ENCODE measurements at places on chromosomes 6 and 20. TPM values are rescaled to one million over a fixed set of nuclear protein-coding genes. Genes with fewer than 3 reads are reported as not detected.

DNA sequence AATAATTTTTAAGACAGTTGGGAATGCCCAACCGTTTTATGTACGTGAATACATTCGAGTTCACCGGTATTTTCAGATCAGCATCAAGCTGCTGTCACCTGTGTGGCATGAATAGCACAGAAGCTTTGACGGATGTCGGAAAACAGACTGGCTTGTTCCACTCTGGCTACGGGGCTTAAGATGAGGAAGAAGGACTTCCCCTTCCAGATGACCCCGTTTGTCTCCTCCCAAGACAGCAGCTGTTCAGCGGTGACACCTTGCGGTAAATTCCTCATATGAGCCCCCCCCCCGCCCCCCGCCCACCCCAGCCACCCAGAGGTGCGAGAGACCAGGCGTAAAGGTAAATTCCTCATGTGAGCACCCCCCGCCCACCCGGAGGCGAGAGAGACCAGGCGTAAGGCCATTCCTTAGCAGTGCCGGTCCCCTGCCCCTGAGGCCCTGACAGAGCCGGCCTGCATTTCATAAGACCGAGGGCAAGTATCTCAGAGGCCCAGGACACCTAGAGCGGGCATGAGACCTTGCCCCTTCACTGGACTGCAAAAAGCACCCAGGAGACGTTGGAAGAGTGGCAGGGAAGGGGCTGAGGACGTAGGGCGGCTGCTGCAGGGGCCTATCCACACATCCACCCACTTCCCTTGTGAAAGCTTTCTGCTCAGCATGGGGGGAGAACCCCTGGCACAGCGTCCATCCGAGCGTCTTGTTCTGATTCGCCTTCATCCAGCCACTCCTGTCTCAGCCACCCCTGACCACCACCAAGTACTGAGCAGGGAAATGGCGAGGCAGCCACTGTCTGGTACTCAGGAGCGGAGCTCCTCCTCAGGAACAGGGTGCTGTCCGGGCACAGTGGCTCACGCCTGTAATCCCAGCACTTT, 7.3 kb upstream of the PCMTD2 start:
- DNase-seq: no peak

GRCh38 chr6:144331491-144331969, 46.4 kb downstream of the UTRN start:
- no peak for DNase-seq

DNA sequence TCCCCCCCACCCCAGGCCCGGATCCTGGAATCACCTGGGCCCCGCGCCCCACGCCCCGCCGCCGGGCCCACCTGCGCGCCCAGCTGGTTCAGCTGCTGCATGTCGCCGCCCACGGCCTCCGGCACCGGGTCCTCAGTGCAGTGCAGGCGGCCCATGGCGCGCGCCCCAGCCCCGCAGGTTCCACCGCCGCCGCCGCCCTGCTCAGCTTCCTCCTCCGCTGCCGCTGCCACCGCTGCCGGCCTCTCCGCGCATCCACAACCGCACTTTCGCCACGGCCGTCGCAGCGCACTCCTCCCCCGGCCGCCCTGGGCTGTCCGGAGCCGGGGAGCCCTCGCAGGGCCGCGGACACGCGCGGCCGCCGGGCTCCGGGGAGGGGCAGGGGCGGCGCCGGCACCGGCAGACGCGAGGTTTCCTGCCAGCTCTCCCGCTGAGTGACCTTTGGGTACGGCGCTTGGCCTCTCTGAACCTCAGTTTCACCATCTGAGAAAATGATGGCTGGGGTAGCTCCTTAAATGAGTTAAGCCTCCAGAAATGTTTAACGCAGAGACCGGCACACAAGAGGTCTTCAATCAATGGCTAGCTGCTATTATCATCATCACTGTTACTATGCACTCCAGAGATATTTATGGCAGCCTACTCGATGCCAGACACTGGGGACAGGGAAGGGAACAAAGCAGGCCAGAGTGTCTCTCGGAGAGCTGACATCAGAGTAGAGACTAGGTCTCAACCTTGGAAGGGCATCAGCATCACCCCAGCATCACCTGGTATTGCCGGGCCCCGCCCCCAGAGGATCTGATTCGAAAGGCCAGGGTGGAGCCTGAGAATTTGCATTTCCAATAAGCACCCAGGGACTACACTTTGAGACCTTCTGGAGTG, at the start of gene COMMD7:
Gene COMMD7, minus strand, starts transcription at position 231 of the 876 bp plus-strand sequence. Its CDS starts 76 bp downstream, at position 155.
- DNase-seq: peak; percentile 57

DNA sequence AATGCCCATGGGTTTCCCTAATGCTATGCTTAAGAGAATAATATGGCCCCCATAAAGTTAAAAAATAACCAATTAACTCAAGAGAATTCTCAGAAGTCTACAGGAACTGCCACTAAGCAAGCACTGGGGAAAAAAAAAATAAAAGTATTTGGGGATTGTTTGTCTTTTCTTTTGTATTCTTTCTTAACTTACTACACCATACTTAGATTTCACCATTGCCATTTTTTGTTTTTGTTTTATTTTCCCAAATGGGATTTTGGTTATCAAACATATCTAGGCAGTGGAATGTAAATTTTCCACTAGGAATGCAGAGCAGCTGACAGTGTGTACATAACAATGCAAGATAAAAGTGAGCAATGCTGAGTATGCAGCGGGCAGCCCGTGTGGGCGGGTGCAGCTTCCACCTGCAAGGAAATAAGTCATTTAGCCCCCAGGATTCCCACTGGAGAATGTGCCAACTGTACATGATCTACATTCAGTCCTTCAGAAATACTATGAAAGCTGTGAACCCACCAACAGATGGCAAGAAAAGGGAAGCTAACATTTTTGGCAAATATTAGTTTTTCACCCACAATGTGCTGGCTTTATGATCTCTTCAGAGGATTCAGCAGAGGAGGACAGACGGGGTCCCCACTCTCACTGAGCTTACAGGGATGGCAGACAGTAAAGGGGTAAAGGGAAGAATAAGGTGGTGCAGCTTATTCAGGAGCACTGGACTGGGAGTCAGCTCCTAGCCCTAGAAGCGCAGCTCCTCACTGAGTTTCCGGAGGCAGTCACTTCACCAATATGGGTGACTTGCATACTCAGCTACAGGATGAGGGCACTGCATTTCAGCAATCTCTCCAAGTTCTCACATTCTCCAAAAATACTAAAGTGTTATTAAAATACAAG, 44.4 kb downstream of the DCDC2 start:
- peak; percentile 46 for DNase-seq

DNA sequence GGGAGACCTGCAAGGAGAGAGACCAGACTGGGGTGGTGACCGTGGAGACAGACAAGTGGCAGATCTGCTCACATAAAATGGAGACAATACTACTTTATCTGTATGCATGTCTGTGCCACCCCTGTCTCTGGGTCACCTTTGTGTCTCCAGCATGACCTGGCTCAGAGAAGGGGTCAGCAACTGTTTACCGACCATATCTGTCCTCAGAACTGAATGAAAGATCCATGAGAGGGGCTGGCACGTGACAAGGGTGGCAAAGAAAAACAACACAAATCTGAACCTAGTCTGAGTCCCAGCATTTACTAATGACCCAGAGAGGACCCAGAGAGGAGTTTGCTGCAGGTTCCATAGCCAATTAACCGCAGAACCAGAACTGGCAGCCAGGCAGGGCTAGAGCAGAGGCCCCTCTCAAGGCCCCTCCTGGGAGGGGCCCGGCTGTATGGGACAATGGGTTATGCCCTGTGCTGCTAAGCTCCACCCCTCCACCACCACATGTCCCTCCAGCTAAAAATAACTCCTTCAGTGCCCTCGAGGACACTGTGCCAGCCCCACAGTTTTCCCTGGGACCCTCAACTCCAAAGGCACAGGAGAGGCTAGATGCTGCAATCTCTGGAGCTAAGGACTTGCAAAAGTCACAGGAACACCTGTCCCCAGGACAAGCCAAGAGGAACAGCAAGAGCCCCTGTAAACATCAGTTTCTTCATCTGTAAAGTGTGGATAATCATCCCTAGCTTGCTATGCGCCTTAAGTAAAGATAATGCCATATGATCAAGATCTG, 2.2 kb downstream of the AHCY start:
- DNase-seq: no peak

DNA sequence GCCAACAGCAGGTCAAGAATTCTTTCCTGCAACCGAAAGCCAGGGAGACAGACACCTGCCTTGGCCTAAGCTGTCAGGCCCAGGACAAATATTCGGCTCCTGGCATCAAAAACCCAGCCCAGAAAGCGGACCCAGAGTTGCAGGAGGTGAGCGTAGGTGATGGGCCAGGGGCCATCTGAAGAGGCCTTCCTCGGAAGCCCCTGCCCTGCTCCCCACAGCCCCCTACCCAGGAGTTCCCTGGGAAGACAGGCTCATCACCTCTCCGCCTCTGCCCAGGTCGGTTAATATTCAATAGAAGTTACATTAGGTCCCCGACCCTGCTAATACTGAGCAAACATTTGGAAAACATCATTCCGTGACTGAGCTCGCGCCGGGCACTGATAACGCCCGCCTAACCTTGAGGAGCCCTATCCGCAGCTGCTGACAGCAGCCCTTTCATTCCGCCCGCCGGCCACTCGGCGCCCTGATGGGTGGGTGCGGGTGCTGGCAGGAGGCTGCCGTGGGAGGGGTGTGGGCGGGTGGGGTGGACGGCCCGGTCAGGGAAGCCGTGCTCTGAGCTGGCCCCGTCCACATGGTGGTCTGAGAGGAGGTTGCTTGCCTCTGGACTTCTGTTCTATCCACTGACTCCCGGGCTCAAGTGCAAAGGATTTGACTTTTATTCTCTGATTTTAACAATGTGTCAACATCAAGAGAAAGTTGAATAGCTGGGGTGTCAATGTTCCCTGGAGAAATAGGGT, 55.7 kb downstream of the HNF4A start:
- no peak for DNase-seq

GRCh38 chr20:46735436-46735835, 26.0 kb downstream of the SLC2A10 start:
- DNase-seq: no peak

GRCh38 chr6:27814665-27815424, 97.4 kb downstream of the OR2B2 start:
- DNase-seq: peak; percentile 97

DNA sequence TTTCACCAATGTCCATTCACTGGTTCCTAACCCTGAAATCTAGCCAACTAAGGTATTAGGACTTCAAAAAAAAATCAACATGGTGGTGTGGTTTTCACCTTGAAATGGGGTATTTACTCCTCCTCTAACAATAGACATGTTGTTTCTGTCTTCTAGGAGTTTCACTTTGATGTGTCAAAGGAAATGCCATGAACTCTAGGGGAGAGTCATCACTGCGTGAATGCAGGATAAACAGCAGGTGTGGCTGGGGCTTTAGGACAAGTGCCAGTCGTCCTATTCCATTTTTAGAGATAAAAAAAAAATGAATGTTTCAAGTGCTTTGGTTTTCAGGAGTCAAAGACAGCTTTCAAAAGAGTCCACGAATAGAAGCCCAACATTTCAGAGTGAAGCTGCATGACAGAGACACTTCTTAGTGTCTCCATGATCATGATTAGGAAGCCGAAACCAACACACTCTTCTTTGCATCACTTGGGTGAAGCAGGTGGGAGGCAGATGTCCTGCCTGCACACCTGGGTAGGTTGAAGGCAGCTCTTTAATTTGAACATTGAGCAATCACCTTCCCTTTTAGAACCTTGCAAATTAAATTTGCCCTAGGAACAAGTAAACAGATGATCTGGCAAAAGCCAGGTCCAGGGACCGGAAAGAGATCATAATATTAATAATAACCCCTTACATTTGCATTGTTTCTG, 328.5 kb upstream of the PRDM1 start:
- no peak for DNase-seq

GRCh38 chr20:17653835-17654648, 28.0 kb downstream of the RRBP1 start:
- DNase-seq: no peak

DNA sequence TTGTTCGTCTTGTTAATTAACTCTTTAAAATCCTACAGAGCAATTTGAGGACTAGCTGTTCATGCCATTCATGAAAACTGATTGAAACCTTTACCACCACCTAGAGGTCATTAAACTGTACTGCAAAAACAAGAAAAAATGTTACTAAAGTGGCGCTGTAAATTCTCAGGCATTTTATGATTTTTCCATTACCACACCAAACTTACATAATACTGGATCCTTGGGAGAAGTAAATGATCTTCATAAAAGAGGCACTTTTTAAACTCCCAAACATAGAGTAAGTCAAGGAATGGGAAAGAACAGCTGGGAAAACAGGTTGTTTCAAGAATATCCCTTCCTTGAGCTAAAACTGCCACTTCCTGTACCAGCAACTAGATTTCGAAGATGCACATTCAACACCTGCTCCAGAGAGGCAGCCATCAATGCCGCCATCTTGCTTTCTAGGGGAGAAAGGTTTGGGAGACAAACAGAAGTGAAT, 54.3 kb downstream of the MYLIP start:
- DNase-seq: peak; percentile 65

DNA sequence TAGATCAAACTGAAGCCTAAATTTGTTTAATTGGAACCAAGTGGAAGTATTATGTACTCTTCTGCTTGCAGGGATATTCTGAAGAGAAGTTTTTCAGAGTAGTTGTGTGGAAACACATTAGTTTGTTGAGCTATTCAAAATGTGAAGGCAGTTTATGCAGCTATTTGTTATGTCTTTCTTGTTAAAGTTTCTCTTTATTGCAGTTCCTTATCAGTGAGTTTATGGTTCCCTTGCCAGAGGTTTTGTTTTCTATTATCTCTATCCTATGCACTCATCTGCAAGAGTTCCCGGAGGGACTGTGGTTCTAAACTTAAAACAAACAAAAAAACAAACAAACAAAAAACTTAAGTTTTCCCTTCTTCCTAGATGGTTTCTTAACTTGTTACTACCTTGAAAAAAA, 143.7 kb upstream of the SLC22A16 start:
- no peak for DNase-seq

GRCh38 chr6:42571611-42572342, 7.9 kb downstream of the UBR2 start:
- no peak for DNase-seq

GRCh38 chr6:107179004-107179403, 63.7 kb upstream of the BEND3 start:
- peak; percentile 30 for DNase-seq

DNA sequence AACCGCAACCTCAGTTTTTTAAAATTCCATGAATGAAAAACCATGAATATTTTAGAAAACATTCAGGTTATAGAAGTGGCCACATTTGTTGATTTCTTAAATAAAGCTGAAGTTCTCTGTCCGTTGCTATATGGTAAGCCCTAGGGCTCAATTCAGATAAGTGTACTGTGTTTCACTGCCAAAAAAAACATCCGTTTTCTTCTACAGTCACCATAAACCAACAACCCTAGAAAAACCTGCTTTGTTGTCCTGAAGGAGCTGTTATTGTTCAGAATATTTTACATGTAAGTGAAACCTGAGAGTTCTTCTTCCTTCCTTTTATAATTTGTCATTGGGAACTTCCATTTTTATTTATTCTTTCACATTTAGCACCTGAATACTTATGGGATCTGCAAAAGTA, 274.1 kb downstream of the TFAP2A start:
- DNase-seq: no peak

GRCh38 chr6:111566873-111567517, 38.7 kb downstream of the TRAF3IP2 start:
- DNase-seq: peak; percentile 91

- DNase-seq: no peak
Observed at GRCh38 chr20:17932396-17932795, 36.2 kb downstream of the SNX5 start.

GRCh38 chr20:3326779-3327521, 80.5 kb downstream of the DNAAF9 start:
- DNase-seq: no peak

GRCh38 chr6:87116922-87117321, 22.0 kb upstream of the CGA start:
- no peak for DNase-seq

The HUS1B gene
- 0.33 TPM for polyA plus RNA-seq

The HLA-DPB1 gene
- 26.1 TPM for polyA plus RNA-seq

The NOX3 gene
- not detected for polyA plus RNA-seq

The COL19A1 gene
- polyA plus RNA-seq: not detected

The WFDC2 gene
- polyA plus RNA-seq: not detected

The ZNF165 gene
- 0.03 TPM for polyA plus RNA-seq
